ENCODE measurements at places on chromosomes 4 and X.

GRCh38 chr4:119932277-119932676 lies 134.4 kb downstream of the MAD2L1 start:
- no peak for DNase-seq

GRCh38 chr4:37802068-37802666 lies 24.3 kb upstream of the PGM2 start:
- no peak for DNase-seq

DNA sequence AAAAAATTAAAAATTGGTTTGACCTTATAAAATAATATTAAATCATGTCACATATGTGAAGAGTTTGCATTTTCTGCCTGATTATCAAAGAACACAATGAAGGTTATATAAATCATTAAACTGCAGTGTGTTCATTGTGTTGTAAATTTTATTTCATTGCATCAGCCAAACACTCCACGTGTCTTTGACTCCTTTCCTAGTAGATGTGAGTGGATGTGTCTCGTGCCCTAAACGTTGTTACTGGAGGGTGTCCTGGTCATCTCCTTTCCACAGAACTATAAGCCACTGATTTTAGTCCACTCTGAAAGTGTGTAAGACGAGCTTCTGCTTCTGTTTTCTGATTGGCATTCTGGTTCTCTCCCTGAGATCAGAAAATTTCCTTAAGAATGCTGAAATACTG lies 127.3 kb downstream of the NDST4 start:
- DNase-seq = no peak

- DNase-seq = no peak
Measured at GRCh38 chr4:65645185-65645584, 25.1 kb downstream of the EPHA5 start.

GRCh38 chr4:148445860-148446330 lies 3.7 kb upstream of the NR3C2 start:
- DNase-seq = no peak

DNA sequence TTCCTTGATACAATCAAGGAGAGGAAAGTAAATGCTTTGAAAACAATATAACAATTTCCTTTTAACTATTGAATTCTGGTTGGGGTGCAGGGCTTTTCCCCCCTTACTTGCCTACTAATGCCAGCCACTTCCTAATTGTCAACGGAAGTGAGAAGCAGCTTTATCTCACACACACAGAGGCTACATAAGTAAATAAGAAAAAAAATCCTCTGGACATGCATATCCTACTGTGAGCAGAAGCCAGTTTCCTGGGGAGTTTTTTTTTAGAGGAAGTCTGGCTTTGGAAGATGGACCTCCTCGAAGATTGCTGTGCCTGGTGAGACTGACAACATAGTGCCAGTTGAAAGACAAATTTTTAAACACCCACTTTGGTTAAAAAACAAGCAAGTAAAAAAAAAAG lies 180.6 kb downstream of the OPHN1 start:
- no peak for DNase-seq

DNA sequence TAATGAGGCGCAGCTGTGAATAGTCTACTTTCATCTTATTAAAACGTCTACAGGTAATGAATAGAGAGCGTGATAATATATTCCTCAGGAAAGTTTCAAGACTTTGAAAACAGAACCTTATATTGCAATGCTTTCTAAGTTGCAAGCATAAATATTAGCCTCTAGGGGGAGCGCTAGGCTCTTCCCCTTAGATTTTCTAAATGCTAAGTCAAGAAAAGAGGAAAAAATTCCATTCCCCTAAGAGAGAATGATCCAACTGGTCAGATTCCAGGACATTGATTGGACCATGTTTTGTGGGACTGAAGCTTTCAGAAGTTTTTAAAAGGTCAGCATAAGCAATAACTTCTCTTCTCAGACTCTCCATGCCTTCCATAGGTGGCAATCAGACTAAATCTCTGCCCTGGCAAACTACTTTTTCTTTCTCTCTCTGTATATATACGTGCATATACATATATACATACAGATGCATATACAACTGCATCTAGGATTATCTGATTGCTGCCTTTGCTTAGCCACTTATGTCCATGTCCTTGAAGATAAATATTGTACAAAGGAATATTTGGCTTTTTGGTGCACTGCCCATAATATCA lies 492.9 kb downstream of the INPP4B start:
- DNase-seq = no peak

- DNase-seq = no peak
Measured at GRCh38 chr4:37852376-37852775, 25.9 kb downstream of the PGM2 start.

GRCh38 chr4:139311909-139312308 lies 9.6 kb upstream of the NDUFC1 start:
- DNase-seq = no peak

DNA sequence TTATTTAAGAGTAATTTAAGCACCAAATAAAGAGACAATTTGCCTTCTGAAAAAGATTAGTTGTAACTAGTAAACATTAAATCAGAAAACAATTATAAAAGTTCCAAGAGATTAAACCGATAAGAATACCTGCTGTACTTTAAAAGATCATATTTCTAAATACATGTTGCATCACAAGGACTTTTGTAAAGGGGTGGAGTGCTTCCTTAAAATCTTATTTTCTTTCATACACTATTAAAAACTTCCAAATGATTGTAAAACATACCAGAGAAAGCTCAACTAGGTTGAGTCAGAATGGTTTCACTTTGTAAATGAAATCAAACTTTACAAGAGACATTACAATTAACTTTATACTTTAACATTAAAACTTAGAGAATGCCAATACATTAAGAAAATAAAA lies 41.8 kb downstream of the ACSL4 start:
- no peak for DNase-seq

- DNase-seq = no peak
Measured at GRCh38 chr4:108351791-108352190, 183.1 kb upstream of the LEF1 start.

GRCh38 chr4:85763202-85763601 lies 288.3 kb downstream of the ARHGAP24 start:
- no peak for DNase-seq

DNA sequence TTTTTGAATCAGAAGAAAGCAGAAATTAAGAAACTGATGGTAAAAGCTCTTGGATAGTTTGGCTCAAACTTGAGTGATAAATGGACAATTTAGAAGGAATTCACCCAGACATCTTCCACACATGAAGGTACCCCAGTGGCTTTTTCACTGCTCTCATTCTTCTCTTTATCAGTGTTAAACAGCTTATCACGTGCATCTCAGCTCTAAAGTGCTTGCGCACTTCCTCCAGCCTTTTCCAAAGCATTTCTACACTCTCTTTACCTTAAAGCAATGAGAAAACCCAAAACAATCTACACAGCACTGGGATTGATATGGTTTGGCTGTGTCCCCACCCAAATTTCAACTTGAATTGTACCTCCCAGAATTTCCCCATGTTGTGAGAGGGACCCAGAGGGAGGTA lies 509.1 kb upstream of the FAT1 start:
- no peak for DNase-seq

DNA sequence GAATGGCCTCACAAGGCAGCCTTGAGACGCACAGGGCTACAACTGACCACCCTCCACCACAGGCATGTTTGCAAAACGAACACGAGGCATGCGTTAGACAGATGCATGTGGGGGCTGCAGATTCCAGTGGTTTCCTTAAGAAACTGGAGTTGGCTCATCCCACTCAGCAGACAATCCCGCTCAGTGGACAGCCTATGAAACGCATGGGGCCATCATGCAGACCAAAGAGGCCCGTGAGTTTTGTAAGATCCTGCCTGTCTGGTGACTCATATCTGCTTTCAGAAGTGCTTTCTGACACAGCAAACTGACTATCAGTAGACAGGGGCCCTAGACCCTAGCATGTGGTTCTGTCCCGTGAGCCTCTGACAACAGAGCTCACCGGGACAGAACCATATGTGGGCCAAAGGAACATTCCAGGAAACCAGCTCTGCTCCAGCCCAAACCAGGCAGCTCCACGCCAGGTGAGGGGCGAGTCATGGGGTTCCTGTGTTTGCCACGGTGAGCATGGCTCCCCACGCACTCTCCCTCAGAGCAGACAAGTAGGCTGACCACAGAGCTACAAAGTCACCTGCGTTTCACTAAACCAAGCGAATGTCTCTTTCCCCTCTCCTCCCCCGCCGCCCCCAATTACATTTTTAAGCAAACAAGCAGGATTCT lies 74.4 kb downstream of the MTMR1 start:
- DNase-seq = no peak

DNA sequence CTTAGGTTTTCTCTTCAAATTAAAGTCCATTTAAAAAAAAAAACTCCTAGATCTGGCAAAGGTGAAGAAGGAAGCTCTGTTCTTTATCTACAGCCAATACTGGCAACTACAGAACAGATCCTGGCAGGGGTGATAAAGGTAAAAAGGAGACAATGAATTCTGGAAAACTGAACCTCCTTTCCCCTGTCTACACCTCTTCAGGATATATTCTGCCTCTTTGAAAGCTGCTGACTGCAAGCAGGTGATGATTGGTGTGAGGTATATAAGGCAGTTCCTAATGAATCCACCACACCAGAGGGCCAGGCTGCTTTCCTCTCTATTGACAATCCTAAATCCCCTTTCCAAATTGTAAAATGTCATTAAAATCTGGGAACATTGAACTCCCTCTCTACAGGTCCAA lies 370.1 kb downstream of the PPP3CA start:
- DNase-seq = no peak

- DNase-seq = no peak
Measured at GRCh38 chr4:102319594-102319993, 25.7 kb downstream of the SLC39A8 start.

DNA sequence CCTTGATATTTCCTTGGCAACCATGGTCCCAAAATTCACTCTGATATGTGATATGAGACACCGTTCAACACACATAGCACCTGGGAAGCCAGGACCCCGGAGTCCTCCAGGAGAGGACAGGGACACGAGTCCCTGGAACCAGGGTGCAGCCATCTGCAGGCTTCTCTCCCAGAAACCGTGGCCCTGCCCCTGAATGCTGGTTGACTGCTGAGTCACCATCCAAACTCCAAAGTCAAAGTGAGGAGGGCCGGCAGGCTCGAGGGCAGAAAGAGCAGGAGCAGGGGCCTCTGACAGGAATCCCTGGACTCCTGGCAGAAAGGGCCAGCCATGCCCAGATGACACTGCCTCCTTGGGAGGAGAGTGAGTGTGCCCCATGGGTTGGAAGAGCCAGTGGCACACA lies 6.9 kb upstream of the PNMA6A start:
- DNase-seq = no peak

- no peak for DNase-seq
Measured at GRCh38 chr4:40731792-40732245, 17.9 kb upstream of the NSUN7 start.

- DNase-seq = no peak
Measured at GRCh38 chrX:85988353-85988752, 59.0 kb downstream of the CHM start.

GRCh38 chrX:20402956-20403355 lies 136.2 kb upstream of the RPS6KA3 start:
- DNase-seq = no peak

DNA sequence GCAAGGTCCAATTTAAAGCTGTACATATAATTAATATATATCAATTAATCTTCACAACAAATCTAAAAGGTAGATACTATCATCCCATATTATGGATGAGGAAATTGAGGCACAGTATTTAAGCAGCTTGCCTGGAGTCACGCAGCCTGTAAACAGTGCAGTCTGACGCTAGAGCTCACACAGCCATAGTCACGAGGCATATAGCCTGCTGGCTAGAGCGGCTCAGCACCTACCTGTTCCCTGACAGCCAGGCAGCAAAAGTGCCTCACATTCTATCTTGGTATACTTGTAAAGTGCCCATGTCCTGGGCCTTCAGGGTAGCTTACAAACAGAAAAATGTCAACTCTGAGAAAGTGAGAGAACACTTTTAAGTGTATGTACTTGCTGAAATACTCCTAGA lies 222.6 kb upstream of the NEIL3 start:
- no peak for DNase-seq

- DNase-seq = no peak
Measured at GRCh38 chrX:65871671-65872311, 168.1 kb downstream of the VSIG4 start.

GRCh38 chr4:145177906-145178538 lies 2.4 kb downstream of the OTUD4 start:
- no peak for DNase-seq

DNA sequence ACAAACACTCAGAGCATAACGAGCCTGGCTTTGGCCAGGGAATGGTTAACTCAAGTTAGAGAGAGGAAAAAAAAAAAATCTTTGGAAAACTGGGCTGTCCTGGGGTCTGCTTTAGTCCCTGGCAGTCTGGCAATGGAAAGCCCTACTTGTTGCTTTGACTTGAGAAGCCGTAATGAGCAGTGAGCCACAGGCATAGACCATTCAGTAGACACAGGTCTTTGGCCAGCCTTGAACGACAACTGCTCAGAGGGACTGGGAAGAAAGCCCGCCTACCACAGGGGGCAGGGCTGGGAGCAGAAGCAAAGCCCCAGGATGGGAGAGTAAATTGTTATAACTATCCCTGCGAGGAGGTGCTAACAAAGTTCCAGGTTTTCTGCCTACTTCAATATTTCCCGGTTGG lies 25.9 kb downstream of the SLC25A43 start:
- no peak for DNase-seq

GRCh38 chrX:32150141-32150540 lies 1061.2 kb downstream of the DMD start:
- no peak for DNase-seq

DNA sequence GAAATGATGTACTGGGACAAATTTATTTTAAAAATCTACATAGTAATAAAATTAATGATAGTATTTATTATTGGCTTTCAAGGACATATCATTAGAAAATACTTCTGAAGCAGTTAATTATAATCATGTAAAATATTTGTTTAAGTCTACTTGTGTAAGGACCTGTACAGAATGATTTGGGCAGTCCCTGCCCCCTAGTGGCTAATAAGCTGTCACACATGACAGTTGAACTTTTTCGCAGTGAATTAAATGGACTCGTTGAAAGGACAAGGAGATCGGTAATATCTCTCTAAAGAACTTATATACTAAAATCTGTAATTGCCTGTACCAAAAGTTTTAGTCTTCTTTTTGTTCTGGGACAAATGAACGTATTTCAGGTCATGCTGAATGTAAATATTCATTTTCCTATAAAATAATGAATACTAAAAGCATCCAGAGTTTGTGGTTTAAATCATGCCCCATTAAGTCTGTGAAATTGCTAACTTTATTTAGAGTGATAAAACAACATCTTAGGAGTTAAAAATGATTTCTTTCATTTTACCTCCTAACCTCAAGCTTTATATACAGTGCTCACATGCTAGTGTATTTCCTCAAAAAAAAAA lies 13.6 kb downstream of the EXOC1 start:
- DNase-seq = no peak

DNA sequence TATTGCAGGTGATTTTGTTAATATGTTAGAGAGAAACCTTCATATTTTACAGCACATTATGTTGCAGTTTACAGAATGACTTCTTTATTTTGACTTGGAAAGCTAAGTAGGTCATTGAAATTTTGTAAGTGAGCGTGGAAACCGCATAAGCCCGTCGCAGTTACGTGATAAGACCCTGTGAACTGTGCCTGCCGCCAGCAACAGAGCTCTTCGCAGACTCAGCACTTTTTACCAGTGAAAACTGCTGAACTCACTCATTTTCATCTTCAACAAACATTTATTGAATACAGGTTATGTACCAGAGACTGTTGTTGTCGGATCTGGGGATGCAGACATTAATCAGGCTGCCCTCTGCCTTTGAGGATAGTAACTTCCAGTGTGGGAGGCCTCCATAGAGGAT lies 355.7 kb downstream of the HS3ST1 start:
- DNase-seq = no peak
